ENCODE measurements at places on chromosomes 6 and 20.
A peak's percentile ranks its signal among the peaks of the same experiment; 100 is the strongest.

- no peak for DNase-seq
Measured at GRCh38 chr6:13910443-13910842, 14.3 kb upstream of the RNF182 start.

DNA sequence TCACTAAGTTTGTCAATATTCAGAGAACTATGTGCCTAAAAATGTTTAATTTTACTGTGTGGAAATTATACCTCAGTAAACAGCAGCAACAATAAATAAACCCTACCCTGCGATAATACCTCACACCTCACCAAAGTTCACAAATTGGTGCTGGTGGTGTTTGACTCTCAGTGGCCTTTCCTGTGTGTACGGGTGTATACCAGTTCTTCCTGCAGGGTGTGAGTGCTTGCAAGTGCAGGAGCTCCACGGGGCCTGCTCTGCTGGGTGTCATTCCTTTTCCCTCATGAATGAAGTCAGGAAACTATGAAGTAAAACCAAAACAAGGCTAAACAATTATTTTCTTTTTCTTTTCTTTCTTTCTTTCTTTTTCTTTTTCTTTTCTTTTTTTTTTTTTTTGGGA is 4.1 kb upstream of the ENPP5 start:
- no peak for DNase-seq

DNA sequence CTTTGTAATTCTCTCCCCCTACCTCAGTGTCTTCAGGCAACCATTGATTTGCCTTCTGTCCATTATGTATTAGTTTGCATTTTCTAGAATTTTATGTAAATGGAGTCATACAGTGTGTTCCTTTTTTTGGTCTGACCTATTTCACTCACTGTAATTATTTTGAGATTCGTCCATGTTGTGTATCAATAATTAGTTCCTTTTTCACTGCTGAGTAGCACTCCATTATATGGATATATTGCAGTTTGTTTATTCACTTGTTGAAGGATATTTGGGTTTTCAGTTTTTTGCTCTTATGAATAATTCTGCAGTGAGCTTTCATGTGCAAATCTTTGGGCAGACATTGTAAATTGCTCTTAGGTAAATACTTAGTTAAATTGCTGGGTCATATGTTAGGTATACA is 97.1 kb downstream of the CTNNBL1 start:
- DNase-seq: no peak

- DNase-seq: no peak
Measured at GRCh38 chr20:48421547-48421946, 406.3 kb downstream of the PREX1 start.

DNA sequence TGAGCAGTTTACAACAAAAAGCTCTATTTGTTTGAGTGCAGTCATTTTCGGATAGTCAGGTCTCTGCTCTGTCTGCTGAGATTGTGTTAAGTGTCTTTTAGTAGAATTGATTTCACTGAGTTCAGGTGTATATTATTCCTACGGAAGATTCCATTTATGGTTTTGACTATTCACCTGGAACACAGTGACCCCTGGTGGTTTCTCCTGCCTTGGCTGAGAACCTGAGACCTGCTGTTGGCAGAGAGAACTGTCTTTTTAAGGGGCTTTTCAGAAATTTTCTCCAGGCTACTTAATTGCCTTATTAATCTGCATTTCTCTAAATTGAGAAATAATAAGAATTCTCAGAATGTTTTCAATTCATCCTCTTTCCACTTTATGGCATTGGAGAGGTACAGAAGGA is 508.0 kb downstream of the TBC1D32 start:
- DNase-seq: no peak

DNA sequence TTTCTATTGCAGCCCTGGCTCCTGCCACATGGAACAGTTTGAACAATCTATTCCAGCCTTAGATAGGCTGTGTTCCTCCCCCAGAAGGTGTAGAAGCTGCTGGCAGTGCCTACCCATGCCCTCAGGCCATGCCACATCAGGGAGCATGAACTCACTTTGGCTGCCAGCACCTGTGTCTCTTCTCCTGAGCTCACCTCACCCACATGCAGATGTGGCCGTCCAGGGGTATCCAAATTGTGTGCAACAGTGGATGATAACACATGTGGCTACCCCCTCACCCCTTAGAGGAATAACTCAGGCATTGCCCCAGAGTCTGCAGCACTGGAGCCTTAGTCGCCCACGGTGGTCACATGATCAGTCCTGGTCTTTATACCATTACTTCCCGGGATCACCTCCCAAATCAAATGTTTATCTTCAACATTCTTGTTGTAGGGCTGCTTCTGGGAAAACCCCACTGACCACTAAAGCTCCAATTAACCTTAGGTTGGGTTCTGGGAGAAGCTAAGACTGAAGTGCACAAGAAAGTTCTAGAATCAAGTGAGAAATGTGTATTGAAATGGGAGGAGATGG is 110.4 kb downstream of the BANF2 start:
- DNase-seq: no peak

DNA sequence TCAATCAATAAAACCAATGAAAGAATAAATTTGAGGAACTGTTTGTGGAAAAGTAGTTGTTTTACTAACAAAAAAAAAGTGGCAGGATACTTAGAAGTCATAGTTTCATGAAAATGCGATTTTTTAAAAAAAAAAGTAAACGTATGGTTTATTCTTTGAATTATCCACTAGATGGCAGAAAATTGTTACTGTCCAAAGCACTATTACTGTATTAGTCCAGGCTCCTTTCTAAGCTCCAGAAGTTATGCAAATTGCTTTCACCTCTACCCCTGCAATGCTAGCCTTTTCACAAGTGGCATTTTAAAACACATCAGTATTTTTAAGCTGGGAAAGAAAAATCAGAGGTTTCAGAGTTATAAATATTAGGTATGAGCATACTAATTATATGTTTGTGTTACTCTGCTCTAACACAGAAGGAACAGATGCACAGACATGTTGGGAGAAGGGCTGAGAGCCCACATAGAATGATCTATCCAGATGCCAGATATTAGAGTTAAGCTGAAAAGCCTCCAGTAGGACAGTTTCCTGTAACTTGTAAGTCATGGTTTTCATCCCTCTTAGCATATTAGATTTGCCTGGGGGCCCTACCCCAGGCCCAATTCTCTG is 63.9 kb downstream of the FHL5 start:
- DNase-seq: no peak

DNA sequence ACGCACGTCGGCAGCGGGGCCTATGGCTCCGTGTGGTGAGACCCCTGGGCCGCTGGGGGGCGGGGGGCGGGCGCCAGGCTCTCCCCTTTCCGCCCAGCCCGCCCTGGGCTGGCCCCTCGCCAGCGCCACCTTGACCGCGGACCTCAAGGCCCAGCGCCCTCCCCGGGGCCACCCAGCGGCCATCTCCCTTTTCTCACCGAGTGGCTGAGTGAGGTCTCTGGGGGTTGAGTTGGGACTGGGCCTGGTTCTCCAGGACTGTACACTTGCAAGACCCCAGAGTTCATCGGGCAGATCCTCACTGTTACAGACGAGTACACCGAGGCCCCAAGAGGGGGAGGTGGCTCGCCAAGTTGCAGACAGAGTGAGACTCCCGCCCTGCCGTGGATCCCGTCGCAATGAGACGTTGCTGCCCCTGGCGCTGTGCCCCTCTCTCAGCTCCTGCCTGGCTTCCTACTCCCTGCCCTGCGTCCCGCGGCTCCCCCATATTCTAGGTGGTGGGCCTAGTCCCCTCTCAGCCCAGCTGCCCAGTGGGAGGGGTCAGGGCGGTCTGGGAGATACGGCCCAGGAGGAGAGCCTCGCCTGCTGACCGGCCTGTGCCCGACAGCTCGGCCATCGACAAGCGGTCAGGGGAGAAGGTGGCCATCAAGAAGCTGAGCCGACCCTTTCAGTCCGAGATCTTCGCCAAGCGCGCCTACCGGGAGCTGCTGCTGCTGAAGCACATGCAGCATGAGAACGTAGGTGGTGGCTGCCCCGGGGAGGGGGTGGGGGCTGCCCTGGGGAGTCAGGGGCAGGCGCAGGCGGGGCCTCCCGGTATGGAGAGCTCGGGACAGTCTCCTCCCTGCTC is 576 bp downstream of the MAPK13 start:
- peak; percentile 59 for DNase-seq

DNA sequence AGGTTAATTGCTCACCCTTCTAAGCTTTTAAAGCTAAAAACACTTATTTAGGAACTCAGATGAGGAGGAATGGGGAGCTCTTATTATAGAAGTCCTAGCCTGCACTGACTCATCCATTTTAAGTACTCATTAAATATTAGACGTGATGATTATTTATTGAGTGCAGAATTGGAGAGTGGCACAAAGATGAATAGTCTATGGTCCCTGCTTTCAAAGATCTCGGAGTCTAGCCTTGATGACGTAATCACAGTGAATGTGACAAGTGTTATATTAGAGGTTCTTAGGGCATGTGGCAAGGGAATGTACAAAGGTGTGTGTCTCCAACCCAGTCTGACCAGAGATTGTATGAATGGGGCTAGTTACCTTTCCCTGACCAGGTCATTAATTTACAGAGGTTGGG is 68.7 kb upstream of the CD83 start:
- no peak for DNase-seq

- DNase-seq: no peak
Measured at GRCh38 chr20:43725666-43726065, 1.1 kb downstream of the GTSF1L start.

DNA sequence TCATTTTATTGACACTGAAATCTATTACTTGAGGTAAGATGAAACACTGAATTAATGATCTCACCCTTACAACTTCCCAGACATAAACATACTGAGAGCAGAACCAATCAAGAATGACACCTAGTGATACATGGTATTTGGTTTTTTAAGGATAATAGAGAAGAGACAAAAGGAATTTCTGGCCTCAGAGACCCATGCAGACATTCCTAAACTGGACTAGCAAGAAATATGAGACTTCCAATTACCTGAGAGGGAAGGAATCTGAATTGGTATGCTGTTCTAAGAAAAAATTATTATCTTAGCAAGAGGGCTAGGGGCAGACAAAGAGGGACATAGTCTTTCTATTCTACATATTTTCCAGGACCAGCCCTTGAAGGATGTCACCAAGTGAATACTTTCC is 141.1 kb downstream of the BMP5 start:
- no peak for DNase-seq

DNA sequence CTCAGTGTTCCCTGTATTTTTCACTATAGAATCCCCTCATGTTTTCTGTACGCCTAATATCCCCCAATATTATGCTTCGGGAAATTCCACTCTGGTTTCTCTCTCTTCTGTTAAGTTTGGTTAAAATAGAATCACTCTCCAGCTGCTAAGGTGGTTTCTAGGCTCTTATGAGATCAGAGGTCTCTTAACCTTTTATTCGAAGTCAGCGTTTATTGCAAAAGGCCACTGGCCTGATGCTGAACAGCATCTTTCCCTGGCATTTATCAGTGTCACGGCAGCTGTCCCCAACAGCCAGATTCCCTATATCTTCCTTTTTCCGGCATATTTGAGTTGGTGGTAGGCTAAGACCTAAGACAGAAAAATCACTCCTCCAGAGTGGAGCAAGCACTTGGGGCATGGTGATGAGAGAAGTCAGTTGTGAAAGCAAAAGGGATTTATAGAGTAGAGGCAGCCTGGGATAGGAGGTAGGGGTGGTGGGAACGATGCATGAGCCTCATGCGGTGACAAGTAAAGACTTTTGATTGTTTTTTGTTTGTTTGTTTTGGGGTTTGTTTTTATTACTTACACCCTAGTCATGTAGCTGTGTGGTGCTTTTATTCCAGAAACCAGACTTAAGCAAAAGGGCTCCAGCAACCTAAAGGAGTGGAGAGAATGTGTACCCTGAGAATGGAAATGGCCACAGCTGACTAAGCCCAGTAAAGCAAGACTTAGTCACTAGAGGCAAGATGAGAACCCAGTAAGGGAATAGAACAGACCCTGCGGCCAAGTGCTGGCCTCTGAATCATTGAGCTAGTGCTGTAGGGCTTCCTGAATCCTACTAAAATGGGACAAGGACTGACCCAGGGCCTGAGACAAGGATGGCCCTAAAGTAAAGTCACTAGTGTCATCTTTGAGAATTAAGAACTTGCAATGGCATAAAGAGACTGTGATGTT is 233.0 kb upstream of the PRND start:
- no peak for DNase-seq
